ENCODE measurements at places on chromosomes 12 and 14. TPM values are rescaled to one million over a fixed set of nuclear protein-coding genes. Genes with fewer than 3 reads are reported as not detected.

GRCh38 chr12:45273717-45274271 lies 57.9 kb downstream of the ANO6 start:
- H3K36me3 ChIP-seq = no peaks in the 10 kb centered on the region
- no peak for DNase-seq
- H3K4me1 ChIP-seq = no peaks in the 10 kb centered on the region
- no peak overlapping the region for H3K4me3 ChIP-seq

DNA sequence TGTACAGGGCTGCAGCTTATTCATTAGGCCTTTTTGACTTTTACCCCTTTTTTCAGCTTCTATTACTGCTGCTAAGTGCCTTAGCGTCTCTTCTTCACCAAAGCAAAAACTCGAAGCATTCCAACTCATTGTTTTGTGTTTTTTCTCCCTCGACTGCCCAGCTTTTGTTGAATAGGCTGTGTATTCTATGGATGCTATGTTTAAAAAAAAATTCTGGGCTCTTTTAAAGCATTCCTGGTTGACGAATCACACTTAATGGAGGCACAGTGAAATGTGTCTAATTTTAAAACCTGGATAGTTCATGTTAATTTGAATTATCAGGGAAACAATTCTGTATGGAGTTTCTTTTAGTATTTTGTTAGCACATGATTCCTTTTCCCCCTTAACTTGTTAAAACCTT lies 29.7 kb downstream of the KTN1 start:
- H3K27ac ChIP-seq = no peak overlapping the region
- DNase-seq = no peak
- H3K27me3 ChIP-seq = no peaks in the 10 kb centered on the region
- H3K4me3 ChIP-seq = no peak overlapping the region
- peaks cover 14% of the 10 kb centered on the region for H3K36me3 ChIP-seq
- H3K4me1 ChIP-seq = no peaks in the 10 kb centered on the region

GRCh38 chr12:68621472-68622081 lies 10.9 kb downstream of the RAP1B start:
- peaks cover 54% of the 10 kb centered on the region for H3K4me1 ChIP-seq
- H3K4me3 ChIP-seq = no peak overlapping the region
- no peak for DNase-seq
- H3K36me3 ChIP-seq = peaks cover 37% of the 10 kb centered on the region
- H3K27me3 ChIP-seq = no peaks in the 10 kb centered on the region
- peak overlapping the region; percentile 1 for H3K27ac ChIP-seq

LRRC10 gene
- not detected for total RNA-seq

DNA sequence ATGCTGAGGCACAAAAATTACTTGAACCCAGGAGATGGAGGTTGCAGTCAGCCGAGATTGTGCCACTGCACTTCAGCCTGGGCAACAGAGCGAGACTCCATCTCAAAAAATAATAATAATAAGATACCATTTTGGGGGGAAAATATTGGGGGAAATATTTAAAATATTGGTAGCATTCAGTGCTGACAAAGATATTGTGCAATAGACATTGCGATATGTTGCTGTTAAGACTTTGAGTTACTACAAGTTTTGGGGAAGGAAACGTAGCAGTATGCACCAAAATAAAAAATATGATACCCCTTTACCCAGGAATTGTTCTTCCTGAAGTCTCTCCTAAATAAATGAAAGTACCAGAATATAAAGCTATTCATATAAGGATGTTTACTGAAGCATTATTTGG lies 37.7 kb upstream of the MYBPC1 start:
- H3K4me1 ChIP-seq = no peaks in the 10 kb centered on the region
- no peak overlapping the region for H3K27ac ChIP-seq
- H3K4me3 ChIP-seq = no peak overlapping the region
- H3K36me3 ChIP-seq = no peaks in the 10 kb centered on the region

DNA sequence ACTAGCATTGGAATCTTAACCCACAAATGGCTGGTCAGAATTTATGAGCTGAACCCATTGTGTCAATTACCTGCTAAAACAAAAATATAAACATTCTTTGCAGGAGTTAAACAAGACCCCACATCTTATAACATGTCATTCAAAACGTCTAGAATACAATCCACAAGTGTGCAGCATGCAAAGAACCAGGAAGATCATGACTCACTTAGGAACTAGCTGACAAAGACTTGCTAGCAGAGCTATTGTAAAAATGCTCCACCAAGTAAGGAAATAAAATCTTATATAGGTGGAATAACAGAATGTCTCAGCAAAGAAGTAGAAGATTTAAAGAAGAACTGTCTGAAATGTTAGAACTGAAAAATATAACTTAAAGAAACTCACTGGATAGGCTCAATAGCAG lies 26.5 kb upstream of the POC1B start:
- DNase-seq = no peak
- H3K4me3 ChIP-seq = no peak overlapping the region
- H3K27me3 ChIP-seq = no peaks in the 10 kb centered on the region
- no peaks in the 10 kb centered on the region for H3K36me3 ChIP-seq
- no peaks in the 10 kb centered on the region for H3K4me1 ChIP-seq

DNA sequence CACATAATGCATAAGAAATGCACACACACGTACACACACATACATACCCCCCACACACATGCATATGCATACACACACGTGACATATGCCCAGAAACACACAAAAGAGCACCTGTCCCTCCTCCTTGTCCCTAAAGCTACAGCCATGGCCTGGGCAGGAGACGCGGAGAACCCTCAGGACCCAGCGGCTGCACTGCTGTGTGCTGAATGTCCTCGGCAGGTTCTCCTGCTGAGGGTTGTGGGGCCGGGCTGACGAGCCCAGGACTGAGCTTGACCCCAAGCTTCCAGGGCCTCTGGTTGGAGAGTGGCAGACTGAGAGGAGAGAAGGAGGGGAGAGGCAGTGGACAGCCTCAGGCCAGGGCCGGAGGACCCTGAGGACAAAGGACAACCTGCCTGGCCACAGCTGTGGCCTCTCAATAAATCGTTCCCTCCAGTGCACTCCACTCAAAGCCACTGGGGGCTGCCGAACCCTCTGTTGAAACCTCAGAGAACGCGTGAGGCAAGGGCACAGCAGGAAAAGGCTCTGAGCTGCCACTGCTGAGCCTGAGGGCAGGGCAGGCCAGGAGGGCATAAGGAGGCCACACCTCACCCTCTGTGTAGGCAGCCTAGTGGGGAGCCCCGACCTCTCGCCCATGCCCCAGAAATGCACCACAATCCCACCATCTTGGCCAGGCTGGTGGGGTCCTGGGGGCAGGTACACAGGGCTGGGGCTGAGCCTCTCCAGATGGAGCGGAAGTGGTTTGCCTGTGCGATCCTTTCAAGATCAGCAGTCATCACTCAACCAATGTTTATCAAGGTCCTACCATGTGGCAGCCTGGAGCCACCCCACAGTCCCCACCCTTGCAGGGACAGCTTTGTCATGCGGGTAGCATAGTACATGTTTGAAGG lies 3.1 kb downstream of the CACNA2D4 start:
- peaks cover 28% of the 10 kb centered on the region for H3K4me1 ChIP-seq
- H3K27me3 ChIP-seq = no peaks in the 10 kb centered on the region
- no peaks in the 10 kb centered on the region for H3K36me3 ChIP-seq
- no peak overlapping the region for H3K4me3 ChIP-seq
- DNase-seq = peak; percentile 20

GRCh38 chr12:95300286-95300685 lies 82.7 kb downstream of the VEZT start:
- no peak overlapping the region for H3K4me3 ChIP-seq
- no peaks in the 10 kb centered on the region for H3K27me3 ChIP-seq
- DNase-seq = no peak
- peaks cover 30% of the 10 kb centered on the region for H3K36me3 ChIP-seq
